Stimulated activated CD8-positive, alpha-beta memory T cell treated with anti-CD3 and anti-CD28 coated beads, Interleukin-4, amount 100 ng/mL, for 48 hours (primary cell): ENCODE measurements at places on chromosomes 4 and X.
A peak's percentile ranks its signal among the peaks of the same experiment; 100 is the strongest.

DNA sequence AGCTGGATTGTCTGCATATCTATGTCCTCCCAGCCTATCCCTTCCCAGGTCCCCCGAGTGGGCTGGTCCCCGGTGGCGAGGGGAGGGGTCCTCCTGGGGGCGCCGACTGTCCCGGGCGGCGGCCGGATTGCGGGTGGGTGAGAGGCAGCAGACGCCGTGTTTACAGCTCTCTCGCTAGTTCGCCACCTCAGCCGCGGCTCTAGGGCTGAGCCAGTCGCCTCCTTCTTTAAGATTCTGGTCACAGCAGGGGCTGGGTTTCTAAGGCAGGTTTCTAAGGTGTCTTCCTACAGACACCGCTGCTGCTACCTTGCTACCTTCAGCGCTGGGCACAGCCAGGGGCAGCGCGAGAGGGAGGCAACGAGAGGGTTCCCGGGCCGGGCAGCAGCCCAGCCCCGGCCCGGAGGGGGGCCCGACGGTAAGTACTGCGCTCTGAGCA lies 57.2 kb downstream of the FRMPD3 start:
- no peak for DNase-seq

- DNase-seq: no peak
Measured at GRCh38 chrX:50613846-50614245, 143.2 kb upstream of the DGKK start.

GRCh38 chr4:117773064-117773936 lies 261.0 kb upstream of the NDST3 start:
- no peak for DNase-seq

DNA sequence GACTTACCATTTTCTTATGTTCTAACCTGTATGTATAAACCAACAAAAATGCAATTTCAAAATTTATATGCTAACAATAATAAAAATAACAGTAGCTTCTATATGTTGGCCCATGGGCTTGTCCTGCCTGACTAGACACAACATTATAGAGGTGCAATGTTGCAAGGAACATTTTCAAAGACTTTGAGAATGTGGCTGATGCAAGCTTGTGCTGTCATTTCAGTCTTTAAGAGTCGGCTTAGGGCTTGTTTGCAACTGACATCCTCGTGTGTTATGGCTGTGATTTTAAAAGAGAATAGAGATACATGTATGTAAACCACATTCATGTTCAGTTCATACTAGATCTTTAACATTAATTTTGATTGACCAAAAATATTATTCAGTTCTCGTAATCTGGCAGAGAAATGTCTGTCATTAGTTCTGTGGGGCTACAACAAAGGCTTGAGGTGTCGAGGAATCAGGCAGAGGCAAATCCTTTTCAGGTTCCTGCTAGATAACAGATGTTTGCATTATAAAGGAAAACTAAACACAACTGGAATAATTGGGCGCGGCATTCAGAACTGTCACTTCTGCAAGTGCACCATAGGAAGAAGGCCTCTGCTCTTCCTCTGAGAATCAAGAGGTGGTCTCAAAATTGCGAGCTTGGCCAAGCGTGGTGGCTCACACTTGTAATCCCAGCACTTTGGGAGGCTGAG lies 13.1 kb downstream of the TMSB4X start:
- DNase-seq: no peak

DNA sequence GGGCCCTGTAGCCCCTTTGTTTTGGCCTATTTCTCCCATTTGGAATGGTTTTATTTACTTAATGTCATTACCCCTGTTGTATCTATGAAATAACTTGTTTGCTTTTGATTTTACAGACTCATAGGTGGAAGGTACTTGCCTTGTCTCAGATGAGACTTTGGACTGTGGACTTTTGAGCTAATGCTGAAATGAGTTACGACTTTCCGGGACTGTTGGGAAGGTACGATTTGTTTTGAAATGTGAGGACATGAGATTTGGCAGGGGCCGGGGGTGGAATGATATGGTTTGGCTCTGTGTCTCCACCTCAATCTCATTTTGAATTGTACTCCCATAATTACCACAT lies 39.4 kb downstream of the NLRP2B start:
- no peak for DNase-seq

DNA sequence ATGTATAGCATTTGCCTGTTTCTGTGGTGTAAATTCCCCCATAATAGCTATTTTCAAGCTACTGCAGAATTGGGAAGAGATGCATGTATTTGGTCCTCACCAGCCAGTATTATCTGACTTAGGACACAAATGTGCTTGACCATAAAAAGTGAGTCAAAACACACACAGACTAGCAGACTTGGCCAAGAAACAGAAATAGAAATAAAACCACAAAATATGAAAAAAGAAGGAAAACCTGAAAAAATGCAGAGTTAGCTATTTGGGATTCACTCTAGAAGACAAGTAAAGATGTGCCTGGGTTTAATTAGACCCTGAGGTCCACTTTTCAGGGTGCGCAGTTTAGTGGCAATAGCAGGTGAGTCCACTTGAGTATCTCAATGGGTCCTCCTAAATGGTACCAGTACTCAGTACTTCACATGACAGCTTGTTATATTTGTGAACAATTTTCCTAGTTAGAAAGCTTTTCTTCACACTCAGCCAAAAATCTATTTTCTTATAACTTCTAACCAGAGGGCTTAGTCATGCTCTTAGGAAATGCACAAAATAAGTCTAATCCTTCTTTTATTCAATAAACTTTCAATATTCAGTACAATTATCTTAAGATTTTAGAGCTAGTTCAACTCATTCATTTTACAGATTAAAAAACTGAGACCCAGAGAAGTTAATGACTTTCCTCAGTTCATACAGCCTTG lies 108.7 kb upstream of the JADE1 start:
- no peak for DNase-seq

DNA sequence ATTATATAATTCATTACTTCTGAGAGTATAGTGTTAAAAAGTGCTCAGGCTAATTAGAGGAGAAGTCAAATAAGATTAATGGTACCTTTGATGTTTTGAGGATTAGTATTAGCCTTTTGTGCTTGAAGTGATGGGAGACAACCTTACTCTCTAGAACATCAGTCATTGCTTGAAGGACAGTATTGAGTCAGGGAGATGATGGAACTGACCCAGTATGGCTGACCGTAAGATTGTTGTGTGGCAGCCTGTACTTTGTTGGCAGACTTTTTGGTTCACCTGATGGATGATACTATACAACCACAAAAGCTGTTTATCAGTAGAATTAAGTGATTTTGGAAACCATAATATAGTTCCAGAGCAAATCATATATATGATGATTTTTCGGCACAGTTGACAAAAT lies 9.9 kb downstream of the OGT start:
- DNase-seq: no peak

GRCh38 chr4:2836391-2836859 lies 7.2 kb upstream of the ADD1 start:
- DNase-seq: peak; percentile 22

DNA sequence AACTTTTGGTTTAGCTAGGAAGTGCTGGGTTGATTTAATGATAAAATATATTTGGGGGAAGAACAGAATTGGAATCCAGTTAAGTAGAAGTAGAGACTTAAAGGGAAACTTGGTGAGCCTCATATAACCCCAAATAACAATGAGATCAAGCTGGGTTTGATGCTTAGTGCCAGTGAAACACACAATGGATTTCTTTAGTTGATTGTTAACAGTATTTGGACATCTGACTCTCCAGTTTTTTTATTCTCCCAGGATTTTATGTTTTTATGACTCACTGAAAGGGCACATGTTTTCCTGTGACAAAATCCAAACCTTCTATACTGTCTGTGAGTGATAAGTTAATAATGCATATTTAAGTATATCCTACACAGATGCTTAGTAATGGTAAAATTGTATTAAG lies 2.7 kb upstream of the NEUROG2 start:
- DNase-seq: no peak

DNA sequence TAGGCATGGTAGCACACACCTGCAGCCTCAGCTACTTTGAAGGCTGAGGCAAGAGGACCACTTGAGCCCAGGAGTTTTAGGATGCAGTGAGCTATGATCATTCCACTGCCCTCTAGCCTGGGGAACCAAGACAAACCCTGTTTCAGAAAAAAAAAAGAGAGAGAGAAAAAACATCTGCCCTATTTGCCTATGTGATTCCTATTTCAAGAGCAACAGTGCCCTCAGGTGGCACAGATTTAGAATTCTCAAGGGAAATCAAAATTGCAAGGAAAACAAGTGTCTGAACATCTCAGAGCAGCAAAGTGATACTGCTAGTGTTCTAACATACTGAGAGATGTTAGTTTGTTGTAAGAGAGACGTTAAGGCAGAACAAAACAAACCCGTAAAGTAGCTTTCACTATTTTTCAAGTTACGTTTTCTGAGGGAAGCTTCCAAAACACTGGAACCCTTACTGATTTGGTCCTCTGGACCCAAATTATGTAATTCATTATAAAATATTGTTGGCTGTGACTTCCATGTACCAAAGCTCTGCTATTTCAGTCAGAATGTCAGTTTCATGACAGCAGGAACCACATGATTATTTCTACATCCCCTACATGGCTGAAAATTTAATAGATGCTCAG lies 7.9 kb downstream of the BDH2 start:
- no peak for DNase-seq

DNA sequence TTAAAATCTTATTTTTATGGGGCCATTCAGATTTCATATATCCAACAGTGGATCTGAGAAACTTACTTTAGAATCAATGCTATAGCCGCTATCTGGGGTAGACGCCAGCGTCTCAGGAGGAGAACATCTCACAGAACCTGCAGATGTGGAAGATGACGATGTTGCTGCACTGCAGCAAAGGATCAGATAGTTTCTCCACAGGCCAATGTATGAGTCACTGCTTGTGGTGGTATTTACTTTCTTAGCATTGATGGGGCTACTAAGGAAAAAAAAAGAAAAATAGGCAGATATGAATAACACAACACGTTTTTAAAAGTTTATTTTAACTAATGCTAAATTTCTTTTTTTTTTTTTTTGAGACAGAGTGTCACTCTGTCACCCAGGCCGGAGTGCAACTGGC lies 85.9 kb downstream of the ZAR1 start:
- DNase-seq: no peak

DNA sequence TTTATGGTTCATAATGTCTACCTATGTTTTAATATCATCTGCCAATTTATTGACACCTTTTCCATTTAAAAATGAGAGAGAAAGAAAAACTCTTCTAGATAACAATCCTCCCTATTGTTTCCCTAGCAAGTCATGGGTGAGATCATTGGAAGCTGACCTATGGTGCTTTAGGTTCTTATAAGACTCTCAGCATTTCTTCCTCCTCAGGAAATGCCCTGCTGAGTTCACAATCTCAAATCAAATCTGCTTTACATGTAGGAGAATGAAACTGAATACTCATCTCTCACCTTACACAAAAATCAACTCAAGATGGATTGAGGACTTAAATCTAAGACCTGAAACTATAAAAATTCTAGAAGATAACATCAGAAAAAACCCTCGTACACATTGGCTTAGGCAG lies 267.4 kb downstream of the RAPGEF2 start:
- no peak for DNase-seq

DNA sequence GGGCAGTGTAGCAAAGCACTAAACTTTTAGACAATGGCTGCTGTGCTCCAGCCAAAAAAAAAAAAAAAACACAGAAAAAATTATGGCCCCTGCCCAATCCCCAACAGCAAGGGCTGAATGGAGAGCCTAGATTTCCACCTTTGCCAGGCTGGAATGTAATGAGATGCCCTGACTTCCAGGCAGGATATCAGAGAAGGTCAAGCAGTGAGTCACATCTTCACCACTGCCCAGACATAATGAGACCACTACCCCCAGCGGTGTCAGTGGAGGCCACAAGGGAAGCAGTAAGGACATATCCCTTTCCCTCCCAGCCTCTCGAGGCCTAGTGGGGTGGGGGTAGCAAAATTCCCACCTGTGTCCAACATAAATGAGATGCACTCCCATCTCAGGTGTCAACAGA lies 216.3 kb upstream of the LEF1 start:
- no peak for DNase-seq

DNA sequence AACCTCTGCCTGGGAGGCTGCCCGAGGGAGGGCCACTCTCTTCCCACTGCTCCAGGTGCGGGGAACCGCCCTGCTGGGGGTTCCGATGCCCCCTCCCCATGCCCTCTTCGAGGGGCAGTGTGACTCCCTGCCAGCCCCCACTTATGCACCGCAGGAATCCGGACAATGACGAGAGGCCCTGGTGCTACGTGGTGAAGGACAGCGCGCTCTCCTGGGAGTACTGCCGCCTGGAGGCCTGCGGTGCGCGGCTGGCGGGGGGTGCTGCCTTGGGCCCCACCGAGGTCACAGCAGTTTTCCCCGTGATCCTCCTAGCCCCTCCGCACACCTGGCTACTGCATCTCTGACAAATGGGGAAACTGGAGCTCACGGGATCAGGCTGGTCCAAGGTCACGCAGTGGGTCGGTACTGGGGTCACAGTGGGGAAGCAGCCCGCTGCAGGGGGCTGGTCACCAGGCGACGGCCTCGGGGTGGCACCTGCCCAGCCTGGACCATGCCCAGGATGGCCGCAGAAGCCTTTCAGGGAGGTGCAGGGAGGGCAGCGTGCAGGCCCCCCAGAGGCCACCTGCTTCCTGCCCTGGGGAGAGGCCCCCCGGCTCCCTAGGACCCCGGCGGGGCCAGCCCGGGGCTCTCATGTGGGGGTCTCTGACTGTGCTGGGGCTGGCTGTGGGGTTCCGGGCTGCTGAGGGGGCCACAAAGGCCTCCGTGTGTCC lies 3.5 kb downstream of the HGFAC start:
- DNase-seq: no peak

DNA sequence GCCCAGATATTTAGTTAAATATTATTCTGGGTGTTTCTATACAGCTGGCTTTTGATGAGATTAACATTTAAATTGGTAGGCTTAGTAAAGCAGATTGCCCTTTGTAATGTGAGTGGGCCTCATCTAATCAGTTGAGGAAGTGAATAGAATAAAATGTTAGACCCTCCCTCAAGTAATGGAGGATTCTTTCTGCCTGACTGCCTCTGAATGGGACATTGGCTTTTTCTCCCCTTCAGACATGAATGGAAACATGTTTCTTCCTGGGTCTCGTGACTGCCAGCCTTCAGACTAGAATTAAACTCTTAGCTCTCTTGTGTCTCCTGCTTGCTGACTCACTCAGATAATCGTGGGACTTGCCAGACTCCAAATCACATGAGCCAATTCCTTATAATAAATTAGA lies 266.7 kb downstream of the INPP4B start:
- DNase-seq: no peak

- no peak for DNase-seq
Measured at GRCh38 chrX:41001327-41001726, 83.9 kb upstream of the USP9X start.

- DNase-seq: no peak
Measured at GRCh38 chr4:153156263-153156662, 48.0 kb upstream of the TRIM2 start.

DNA sequence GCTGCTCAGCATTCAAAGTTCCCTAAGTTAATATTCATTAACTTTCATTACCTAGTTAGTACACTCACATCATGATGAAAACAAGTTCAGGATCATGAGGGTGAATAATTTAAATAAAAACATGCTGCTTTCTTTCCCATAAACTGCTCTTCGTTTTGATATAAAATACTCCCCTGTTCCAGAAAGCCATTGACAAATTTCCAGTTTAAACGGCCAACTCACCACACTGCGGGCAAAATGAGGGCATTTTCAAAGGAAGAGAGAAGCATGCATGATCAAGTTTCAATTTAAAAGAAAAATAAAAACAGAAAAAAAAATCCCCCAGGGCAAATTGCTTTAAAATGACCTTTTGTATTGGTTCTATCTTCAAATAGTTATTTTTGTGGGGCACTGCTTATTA lies 69.6 kb downstream of the EPHA5 start:
- DNase-seq: no peak
